ENCODE measurements at places on chromosomes 2 and 18. TPM values are rescaled to one million over a fixed set of nuclear protein-coding genes. Genes with fewer than 3 reads are reported as not detected.

DNA sequence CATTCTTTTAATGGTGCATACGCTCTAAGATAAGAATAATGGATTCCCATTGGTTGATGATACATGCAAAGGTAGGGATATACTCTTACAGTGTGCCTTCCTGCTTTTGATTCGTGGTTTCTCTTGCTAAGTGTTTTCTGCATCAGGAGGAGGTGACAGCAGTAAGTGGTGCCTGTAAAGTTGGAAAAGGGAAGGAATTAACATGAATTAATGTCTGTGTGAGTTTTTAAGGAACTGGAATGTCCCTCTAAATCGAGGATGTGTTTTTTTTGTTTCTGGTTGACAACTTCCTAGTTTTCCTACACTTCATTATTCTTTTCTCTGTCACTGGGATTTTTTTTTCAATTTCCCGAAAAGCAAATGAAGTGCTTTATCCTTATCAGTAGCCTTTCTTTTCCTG lies 54.4 kb downstream of the CRIM1 start:
- no peak for DNase-seq

DNA sequence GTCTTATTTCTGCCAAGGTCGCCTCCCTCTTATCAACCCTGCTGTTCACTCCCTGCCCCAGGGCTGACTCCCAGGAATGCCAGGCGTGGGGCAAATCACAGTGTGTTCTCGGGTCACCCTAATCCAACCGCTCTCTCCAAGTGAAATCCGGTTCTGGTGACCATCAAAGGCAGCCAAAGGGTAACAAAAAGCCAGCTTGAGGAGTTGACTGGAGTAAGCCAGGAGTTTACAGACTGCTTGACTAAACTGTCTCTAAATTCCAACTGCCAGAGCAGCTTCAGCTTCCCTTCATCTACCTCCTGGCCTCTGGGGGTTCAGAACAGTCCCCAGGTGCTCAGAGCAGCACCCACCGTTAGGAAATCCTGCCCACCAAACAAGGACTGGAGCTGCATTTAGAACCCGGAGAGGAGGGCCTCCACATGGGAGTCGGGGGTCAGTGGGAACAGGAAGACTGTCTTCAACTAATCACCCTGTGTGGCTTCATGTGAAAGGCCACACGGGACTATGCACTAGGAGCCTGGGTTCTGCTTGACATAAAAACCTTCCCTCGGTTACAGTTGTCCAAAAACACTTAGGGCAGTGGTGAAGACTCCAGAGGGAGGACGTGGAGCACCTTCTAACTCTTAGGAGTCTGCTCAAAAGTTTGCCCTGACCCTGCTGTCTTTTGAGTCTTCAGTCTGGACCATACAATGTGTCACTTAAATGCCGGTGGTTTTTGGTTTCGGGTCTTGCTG lies 24.2 kb upstream of the MCFD2 start:
- DNase-seq: peak; percentile 82

GRCh38 chr2:130755256-130756052 lies at the start of gene AMER3:
TSS of gene AMER3 (plus strand) at chr2:130755540. CDS start at chr2:130762073, 6,533 bp downstream.
- peak; percentile 68 for DNase-seq

GRCh38 chr2:113219889-113220641 lies 46.3 kb downstream of the PSD4 start:
- peak; percentile 68 for DNase-seq

DNA sequence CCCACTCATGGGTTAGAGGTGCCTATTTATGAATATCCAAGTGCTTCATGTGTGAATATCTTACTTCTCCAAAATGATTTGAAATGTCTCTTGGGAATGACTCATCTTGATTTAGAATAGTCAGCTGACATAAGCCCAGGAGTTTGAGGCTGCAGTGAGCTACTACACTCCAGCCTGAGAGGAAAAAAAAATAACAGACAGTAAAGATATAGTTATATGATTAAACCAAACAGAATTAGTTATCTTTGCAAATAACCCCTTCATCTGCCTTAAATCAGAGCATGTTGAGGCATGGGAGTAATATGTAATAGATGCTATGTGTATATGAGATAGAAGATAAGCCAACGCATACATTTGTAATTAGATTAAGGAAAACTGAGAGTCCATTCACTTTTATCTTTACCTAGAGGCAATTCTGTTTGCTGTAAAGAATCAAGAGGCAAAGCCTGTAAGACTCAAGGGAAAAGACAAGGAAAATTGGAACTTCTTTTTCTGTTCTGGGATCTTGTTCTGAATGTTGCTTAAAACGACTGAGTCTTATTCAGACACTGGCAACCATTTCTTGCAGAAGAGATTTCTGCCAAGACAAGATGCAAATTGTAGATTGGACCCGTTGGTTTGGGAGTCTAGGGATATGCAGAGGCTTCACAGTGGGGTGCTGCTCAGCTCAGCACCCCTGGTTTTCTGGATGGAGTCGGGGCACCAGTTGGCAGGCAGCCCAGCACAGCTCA lies 104.4 kb downstream of the LIPG start:
- no peak for DNase-seq

DNA sequence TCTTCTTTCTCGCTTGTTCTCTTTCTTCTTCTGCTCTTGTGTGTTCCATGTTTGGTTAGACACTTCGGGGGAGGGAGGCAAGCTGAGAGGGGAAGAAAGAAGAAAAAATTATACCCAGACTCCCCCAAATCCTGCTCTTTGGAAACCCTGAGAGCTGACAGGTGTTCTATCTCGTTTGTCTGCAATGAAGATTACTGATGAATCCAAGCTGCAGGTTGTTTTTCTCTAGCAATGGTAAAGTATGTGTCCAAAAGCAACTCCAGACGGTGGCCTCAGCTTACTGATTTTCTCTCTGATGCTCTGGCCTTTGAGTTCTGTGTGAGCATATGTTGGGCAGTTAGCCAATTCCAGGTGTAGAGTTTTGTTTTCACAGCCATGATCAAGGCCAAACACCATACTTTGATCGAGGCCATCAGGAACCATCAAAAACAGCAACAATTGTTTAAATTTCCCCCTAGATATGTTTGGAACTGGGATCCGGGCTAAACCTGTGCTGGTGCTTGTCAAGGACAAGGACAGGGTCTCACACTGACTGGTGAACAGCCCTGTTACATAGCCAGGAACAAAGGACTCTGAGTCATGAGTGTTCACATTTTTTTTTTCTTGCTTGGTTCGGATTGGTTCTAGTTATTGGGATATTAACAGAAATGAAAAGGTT lies 142.0 kb downstream of the PRKCE start:
- DNase-seq: no peak

GRCh38 chr2:73984922-73985307 lies 205 bp downstream of the TET3 start:
- no peak for DNase-seq

DNA sequence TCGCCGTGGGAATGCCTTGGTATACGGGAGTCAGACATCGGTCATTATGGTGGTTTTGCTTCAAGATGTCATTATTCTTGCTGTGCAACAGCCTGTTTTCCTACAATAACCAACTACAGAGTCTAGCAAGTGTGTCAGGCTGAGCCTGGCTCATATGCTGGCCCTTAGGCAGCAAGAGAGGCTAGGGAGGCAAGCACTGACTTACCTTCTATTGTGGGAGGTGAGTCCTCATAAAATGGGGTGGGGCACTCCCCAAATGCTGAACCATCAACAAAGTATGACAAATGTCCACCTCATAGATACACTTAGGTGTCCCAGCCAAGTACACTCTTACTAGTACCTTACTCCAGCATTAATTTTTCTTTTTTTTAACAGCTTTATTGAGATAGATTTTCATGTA lies 77.0 kb upstream of the ATL2 start:
- no peak for DNase-seq

- DNase-seq: no peak
Observed at GRCh38 chr2:68158134-68158447, 403 bp downstream of the PNO1 start.

ANKRD36 gene
- total RNA-seq: 10.8 TPM

IL1RN gene
- 124 TPM for total RNA-seq

TCF7L1 gene
- 4.8 TPM for total RNA-seq

SERPINB5 gene
- total RNA-seq: 348 TPM

PNO1 gene
- total RNA-seq: 15.5 TPM

Data from lower leg skin (tissue), 4 donors.